Activated naive CD8-positive, alpha-beta T cell treated with anti-CD3 and anti-CD28 coated beads for 36 hours (primary cell): ENCODE measurements at places on chromosomes 1 and 21.

GRCh38 chr1:212683357-212683722 lies 16.3 kb downstream of the BATF3 start:
- DNase-seq: peak; percentile 81

- DNase-seq: no peak
Measured at GRCh38 chr1:16915627-16915973, 6.1 kb upstream of the CROCC start.

GRCh38 chr1:236870721-236871120 lies 75.6 kb downstream of the MTR start:
- DNase-seq: no peak

GRCh38 chr1:203129501-203130231 lies 2.1 kb downstream of the ADORA1 start:
- DNase-seq: no peak

GRCh38 chr21:43639470-43640353 lies 19.6 kb downstream of the HSF2BP start:
- DNase-seq: no peak

- DNase-seq: no peak
Measured at GRCh38 chr1:221449801-221450470, 292.0 kb downstream of the DUSP10 start.
